ENCODE measurements at places on chromosomes 2 and 18.

DNA sequence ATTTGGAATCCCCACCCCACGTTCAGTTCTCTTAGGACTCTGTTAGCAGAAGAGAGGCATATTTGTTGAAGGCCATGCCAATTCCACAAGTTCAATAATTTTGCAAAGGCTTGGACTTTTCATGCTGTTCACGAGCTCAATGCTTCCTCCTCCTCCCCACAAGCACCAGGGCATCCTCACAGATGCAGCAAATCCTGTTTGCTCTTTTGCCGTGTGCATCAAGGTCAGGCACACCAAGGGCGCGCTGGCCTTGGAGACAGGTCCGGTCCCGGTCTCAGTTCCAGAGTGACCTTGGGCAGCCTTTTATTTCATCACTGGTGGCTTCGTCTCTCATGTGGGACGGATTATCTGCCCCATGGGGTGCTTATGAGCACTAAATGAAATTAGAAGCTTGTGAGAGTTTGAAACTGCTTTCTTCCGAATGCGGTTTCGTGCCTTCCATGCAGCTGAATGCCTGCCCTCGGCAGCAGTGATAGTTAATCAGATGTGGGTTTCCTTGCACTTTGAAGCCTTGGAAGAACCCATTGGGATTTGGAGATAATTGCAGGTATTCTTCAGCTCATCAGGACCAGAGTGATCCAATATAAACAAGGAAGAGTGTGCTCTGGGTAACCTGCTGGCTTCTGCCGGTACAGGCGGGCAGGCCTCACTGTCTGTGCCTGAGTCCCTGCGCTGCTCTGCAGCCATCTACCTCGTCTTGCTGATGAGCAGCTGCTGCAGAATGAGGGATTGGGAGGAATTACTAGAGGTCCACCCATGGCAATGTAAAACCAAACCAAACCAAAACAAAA lies 140.8 kb downstream of the SH3BP4 start:
- DNase-seq, result no peak

DNA sequence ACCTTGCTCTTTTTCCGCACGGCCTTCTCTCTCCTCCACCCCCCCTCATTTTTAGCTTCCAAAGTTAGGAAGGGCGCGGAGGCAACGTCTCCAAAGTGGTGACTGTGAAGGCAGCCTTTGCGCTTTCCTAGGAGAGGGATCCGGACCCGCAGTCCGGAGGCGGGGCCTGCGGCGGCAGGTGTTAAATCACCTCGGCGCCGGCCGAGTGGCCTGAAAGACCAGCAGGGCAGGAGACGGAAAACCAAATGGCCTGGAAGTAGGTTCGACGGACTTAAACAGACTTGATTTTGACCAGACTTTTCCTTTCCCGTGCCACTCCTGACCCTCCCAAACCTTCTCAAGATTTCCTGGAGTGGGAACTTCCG lies 615 bp downstream of the GORASP2 start:
- DNase-seq, result no peak

DNA sequence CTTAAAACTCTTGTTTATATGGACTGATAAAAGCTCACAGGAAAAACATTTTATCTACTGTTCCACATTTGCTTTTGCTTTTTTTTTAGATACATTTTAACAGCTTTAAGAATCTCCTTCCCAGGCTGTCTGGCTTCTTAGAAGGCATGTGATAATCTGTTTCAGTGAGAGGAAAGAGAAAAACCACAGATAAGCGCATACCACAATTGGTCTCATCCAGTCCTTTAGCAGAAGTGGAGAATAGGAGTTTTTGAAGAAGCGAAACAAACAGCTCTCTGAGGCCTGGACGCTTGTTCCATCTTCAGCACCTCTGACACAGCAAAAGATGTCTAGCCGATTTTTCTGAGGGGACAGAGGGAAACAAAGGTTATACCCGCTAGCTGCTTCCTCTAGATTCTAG lies 37.6 kb downstream of the RMC1 start:
- DNase-seq, result no peak

DNA sequence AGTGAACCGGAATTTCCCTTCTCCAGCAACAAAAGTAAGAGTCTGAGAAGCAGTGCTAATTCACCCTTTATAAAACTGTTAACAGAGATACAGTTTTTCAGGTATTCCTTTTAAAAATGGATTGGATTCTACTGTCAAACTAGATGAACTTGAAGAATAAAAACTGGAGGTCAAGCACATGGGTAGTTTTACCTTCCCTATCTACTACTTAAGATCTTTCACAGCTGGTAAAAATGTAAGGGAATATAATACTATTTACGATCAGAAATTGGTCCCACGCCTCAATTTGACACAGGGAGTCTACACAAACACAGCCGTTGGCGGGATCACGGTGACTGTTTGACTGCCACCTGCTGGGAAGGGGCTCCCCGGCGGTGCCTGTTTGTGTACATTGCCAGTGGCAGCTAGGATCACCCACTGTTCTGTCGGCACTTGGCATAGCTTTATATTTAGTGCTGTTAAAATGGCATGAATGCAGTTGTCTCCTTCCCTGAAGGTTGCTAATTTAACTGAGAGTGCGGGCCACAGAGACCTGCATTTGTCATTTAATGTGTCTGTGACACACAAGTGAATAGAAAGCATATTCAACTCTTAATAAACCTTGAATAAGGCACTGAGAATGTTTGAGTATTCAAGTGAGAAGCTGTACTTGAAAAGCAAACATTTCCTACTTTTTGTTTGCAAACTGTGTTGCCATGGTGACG lies 59.5 kb downstream of the ABCG8 start:
- DNase-seq, result no peak

- DNase-seq, result no peak
Observed at GRCh38 chr2:17644997-17645720, 104.7 kb downstream of the VSNL1 start.

- no peak for DNase-seq
Observed at GRCh38 chr18:13999231-13999630, 83.9 kb upstream of the MC2R start.

- no peak for DNase-seq
Observed at GRCh38 chr2:238308177-238308576, 12.1 kb upstream of the TRAF3IP1 start.

- DNase-seq, result no peak
Observed at GRCh38 chr2:146917431-146918042, 927.3 kb upstream of the ACVR2A start.

- no peak for DNase-seq
Observed at GRCh38 chr18:4207383-4207985, 247.6 kb downstream of the DLGAP1 start.

DNA sequence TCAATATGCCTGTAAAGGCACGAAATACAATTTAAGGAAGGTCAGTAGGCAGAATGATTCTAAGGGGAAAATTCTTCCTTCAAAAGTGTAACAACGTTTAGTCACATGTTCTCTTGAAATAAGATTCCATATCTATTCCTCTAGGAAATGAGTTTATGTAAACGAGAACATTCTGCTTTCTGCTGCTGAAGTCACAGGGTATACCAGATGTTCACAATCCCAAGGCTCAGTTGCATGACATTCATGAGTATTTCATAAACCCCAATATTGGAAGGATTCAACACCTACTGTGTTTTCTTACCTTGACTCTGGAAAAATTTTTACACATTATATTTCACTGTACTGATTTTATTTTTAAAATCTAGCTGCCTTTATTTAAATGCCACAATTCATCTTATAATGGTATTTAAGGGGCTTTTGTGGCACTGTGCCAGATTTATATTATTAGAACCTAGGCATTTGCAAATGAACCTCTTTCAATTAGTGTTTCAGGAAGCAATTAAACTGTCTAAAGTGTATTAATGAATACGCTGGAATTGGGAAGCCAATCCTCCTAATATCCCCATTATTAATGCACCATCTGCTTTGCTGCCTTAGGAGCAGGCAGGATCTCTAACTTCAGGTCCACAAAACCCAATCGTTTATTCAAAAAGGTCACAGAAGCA lies 542.6 kb upstream of the KLHL29 start:
- no peak for DNase-seq

- DNase-seq, result no peak
Observed at GRCh38 chr2:609881-610280, 67.3 kb downstream of the TMEM18 start.

GRCh38 chr18:75073654-75074053 lies 135.3 kb downstream of the PTGR3 start:
- no peak for DNase-seq

DNA sequence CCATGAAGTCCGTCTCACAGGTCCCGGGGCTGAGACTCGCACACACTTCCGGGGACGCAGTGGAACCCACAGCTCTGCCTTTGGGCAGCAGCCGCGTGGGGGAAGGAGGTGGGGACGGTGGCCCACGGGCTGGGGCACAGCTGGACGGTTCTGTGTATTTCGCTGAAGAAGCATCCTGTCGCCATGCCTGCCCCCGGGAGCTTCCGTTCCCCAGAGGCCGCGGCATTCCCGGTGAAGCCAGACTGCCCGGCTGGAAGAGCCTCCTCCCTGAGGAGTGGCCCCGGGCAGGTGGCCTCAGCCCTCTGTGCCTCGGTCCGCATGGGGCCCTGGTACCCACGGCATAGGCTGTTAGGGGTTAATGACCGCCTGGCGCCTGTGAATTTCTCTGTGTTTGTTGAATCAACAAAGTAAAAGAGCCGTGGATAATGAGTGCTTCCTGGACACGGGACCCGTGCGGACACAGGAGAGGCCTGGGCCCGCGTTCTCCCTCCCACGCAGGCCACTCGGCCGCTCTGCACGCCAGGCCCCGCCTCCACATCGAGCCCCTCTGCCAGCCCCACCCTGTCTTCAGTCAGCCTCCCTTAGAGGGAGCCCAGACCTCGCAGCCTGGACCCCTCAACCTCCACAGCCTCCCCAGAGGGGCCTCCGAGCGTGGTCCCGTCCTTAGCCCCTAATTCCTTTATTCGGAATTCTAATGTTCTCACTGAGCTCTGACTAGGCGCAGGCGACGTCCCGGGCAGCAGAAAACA lies 51.0 kb downstream of the KCNG2 start:
- DNase-seq, result no peak

GRCh38 chr18:23908827-23909226 lies 105.7 kb upstream of the TTC39C start:
- no peak for DNase-seq

DNA sequence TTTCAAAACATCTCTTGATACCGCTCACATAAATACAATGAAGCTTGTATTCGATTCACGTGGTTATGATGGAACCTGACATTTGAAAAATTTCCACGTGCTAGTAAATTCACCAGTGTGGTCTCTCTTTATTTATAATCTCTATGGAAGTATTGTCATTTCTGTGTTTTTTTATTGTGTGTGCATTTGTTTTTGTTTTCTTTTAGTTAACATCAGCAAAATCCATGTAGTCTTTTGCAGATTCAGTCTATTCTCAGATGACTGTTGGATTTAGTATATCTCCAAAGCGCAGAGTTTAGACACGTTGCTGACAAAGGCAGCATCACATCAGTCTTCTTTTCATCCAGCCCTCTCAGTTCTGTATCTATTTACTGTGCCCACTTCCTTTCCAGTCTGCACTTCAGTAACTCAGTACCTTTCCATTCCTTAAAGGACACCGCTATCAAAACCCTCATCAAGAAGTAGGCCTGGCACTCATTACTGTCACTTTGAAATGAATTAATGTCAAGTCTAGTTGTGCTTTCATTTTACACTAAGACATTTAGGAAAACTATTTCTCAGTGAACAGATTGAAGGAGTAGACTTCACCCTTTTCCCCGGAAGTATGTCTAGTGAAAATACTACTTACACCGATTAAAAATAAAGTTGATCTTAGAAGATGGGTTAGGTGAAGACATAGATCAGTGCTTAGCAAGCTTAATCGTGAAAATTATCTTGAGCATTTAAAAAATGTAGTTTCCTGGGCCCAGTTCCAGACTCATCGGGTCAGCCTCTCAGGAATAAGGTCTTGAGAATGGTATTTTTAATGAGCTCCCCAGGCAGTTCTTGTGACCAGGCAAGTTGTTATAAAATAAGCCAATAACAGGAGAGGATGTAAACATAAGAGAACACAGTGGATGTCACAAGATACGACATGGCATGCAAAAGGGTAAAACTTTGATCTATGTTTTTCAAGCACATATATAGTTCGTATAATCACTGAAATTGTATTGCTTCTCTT lies 506.8 kb upstream of the ZEB2 start:
- no peak for DNase-seq

DNA sequence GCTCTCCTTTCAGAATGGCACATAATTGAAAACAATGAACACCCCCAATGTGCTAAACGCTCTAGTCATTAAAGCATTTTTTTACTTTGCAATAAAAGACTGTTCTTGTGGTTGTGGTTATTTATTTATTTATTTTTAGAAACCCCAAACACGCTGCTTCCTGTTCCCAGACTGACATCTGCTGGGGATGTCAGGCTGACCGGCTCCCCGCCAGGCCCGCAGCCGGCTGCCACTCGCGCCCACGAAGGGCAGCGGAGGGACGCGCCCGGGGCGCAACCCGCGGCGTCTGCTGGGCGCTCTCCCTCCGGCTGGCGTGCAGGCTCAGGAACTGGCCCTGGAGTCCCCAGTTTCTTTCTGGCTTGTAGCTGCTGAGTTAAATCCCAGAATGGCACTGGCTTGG lies 83.1 kb upstream of the SP3 start:
- DNase-seq, result no peak

DNA sequence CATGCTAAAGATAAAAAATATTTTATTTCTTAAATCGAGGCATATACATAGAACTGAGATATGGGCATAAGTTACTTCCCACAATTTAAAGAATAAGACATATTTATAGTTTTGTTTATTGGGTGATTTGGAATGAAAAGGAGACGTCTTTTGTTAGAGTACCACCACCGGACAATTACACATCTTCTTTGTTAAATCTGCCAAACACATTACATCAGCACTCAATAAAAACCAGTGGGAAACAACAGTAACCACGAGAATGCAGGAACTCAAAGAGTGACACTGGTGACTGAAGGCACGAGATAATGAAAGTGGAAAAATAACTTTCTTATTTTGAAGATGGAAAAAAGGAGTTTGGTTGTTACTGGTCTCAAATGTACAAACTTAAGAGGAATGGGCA lies 92.6 kb upstream of the TFCP2L1 start:
- DNase-seq, result no peak

DNA sequence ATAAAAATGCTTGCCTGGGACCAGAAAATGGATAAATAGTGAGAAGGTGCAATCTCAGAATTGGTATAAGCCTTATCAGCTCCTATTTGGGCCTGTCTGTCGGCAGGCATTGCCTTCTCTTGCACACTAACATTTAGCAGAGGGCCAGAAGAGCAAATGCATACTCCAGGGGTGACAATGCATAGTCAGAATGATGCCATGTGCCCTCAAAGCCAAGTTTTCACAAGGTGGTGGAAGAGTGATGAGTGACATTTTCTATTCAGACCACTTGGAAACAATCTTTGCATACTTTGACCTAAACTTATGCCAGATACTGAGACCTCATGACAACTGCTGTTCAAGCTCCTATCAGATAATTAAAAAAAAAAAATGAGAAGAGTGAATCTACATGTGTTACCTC lies 276.3 kb downstream of the SETBP1 start:
- no peak for DNase-seq

DNA sequence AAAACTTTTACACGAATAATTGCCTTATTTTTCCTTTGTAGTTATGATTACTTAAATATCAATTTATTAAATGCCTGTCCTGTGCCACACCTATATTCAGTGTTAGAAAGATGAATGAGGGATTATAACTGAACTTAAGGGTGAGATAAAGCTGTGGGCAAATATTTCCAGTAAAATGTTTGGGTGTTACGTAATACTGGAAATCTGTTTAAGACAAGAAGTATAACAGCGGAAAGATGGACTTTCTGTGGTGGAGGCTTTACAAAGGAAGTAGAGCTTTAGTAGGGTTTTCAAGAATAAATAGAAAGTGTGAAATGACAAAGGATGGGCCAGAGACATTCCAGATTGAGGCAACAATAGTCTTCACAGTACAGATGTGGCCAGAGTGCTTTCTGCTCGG lies 927.0 kb downstream of the DPP10 start:
- no peak for DNase-seq

GRCh38 chr18:74388227-74388626 lies 68.9 kb downstream of the DIPK1C start:
- DNase-seq, result no peak

All from hippocampal formation (tissue), 2 donors.